ENCODE measurements at places on chromosomes 4 and X.
A peak's percentile ranks its signal among the peaks of the same experiment; 100 is the strongest.

GRCh38 chr4:81405900-81406401, 65.8 kb downstream of the RASGEF1B start:
- peak; percentile 8 for DNase-seq

- no peak for DNase-seq
Observed at GRCh38 chrX:63050225-63050624, 300.9 kb downstream of the SPIN4 start.

DNA sequence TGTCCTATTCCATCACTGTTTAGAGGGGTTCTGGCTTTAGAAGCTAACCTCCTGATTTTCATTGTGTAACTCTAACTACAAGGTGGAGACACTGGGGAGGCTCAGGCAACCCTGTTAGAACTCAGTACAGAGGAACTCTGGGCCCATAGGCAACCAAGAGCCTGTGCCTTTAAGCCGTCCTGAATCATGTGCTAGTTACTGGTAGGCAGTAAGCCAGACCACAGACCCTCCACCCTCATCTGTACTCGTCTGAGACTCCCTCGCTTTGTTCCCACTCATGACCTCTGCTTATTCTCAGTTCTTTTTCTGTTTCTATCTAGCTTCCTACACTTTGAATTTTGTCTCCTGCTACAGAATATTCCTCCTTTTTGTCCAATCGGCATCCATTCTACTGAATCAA, 31.4 kb downstream of the TBC1D1 start:
- DNase-seq: no peak

DNA sequence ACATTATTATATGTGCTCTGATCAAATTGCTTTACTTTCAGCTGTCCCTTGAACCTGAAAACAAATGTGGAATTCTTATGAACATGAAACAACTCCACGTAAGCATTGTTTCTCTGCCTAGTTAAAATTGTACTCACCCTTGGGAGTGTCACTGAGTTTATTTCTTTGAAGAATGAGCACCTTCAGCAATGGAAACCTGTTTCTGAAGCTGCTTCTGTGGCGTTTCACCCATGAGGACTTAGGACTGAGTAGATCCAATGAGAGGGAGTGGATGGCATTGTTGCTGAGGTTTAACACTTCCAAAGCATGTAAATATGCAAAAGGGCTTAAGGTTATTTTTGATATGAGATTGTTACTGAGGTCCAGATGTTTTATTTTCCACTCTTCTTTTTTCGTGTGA, 3.2 kb downstream of the LRRC66 start:
- no peak for DNase-seq

DNA sequence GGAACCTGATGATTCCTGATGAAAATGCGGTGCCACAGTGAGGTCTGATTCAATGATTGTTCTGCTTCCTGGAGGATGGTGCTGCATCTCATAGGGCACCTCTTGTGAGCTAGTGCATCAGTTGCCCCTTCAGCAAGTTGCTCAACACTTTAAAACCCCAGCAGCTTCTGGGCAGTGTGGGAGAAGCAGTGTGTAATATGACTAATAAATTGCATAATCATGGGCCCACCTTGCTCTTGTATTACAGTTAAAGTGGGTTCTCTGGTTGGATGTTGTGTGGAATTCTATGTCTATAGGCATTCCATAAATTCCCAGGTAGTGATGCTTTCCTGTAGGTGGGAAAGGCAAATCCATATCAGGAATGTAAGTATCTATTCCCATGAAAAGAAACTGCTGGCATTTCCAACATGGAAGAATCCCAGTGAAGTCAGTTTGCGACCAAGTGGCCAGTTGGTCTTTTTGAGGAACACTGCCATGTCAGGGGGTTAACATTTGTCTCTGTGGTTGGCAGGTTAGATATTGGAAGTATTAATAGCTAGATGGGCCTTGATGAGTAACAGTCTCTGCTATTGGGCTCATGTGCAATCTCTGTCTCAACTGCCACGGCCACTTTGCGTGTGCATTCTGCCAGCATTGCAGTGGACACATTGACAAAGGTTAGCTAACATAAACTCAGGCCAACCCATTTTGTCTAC, 121.1 kb upstream of the OTUD4 start:
- DNase-seq: no peak

GRCh38 chr4:41359422-41359775, 102.7 kb downstream of the UCHL1 start:
- no peak for DNase-seq

- no peak for DNase-seq
Observed at GRCh38 chr4:14812101-14812500, 190.2 kb upstream of the CPEB2 start.

DNA sequence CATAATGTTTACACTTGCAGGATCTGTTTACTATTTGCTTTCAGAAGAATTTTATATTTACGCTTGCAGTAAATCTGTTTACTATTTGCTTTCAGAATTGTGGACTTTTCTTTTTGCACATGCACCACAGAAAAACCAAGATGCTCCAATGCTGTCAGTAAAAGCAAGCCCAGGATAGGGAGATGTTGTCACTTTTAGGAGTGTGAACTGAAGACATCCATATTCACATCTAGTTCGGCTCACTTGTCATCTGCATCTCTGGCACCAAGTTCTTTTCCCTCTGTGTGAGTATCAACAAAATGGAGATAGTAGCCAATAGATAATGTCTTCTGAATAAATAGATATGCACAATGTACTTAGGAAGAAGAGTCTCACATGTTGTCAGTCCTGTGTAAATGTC, 109.3 kb upstream of the MXRA5 start:
- no peak for DNase-seq

GRCh38 chrX:151694121-151694520, 1.1 kb upstream of the PRRG3 start:
- no peak for DNase-seq

DNA sequence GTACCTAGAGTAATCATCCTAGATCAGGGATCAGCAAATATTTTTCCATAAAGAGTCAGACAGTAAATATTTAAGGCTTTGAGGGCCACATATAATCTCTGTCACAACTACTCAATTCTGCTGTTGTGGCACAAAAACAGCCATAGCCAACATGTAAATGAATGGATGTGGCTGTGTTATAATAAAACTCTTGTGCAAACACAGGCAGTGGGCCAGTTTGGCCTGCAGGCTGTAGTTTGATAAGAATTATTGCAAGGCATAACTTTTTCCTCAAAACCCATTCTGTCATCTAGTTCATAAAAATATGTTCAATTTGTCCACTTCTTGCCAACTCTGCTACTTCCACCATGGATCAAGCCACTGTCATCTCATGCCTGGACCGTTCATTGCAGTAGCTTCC, 39.4 kb upstream of the SHROOM4 start:
- no peak for DNase-seq

- DNase-seq: no peak
Observed at GRCh38 chr4:84878090-84878489, 88.4 kb downstream of the WDFY3 start.

GRCh38 chr4:169033660-169034059, 23.6 kb upstream of the CBR4 start:
- DNase-seq: no peak

- no peak for DNase-seq
Observed at GRCh38 chr4:41498177-41498576, 39.8 kb upstream of the LIMCH1 start.

DNA sequence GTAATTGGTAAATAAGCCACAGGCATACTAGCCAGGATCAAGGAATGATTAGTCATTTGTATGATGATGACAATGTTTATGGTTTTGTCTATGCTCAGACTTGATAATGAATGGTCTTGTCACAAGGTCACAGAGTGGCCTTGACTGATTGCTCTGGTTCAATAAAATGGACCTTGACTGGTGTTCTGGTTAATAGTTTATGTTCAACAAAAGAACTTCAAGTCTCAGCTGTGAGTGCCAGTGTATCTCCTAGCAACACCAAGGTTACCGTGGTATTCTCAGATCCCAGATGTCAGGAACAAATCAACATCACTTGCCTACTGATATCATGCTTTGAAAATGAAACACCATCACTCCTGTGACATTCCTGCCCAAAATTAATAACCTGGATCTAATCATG, 16.3 kb upstream of the LRAT start:
- no peak for DNase-seq

- no peak for DNase-seq
Observed at GRCh38 chr4:7139167-7139982, 53.0 kb upstream of the SORCS2 start.

- no peak for DNase-seq
Observed at GRCh38 chrX:85903692-85904471, 143.5 kb downstream of the CHM start.

- no peak for DNase-seq
Observed at GRCh38 chr4:133385161-133385954, 236.3 kb downstream of the PCDH10 start.

GRCh38 chr4:69485130-69485529, 10.6 kb downstream of the UGT2B4 start:
- no peak for DNase-seq

GRCh38 chrX:139134316-139134715, 396.2 kb upstream of the F9 start:
- DNase-seq: no peak

DNA sequence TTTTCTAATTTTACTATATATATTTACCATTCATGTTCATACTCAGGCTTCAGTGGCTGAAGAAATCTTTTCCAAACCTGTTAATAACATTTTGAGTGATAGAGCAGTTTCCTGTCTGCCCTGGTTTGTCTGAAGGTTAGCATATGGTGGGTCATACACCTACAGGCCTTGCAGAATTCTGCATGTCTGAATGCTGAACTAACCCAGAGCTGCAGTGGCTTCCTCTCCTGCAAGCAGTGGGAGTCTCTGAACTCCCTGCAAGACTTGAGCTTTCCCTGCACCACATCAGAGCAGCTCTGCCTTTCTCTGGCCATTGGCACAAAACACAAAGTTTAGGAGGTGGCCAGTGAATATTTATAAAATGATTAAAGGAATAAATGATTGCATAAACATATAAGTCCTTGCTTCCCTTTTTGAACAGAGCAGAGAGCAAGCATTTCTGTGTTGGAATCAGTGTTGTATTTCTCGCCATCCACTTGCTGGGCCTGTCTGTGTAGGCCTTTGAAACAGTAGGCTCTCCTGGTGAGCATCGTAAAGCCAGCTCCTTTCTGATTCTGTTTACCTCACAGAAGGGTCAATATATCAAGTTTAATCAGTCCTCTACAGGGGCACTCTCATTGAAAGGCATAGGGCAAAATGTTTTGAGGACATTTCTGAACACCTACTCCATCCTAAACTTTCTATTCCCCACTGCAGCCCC, 15.0 kb upstream of the UNC5C start:
- no peak for DNase-seq

DNA sequence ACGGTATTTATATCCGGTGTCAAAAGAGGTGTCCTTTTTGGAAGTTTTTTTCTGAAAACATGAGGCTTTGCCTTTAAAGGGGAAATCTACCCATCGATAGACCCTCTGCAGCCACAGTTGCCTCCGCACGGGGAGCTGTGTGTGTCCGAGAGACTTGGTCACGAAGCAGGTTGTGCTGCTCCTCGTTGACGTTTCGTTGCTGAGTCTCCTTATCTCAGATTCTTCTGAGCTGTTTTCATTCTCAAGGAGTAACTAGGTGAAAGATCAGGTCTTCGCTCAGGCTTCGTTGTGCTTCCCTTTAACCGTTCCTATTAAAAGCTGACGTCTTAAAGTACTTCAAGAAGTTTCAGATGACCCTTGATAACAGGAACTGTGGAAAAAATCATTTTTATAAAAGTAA, 23.8 kb downstream of the TRMT44 start:
- no peak for DNase-seq

DNA sequence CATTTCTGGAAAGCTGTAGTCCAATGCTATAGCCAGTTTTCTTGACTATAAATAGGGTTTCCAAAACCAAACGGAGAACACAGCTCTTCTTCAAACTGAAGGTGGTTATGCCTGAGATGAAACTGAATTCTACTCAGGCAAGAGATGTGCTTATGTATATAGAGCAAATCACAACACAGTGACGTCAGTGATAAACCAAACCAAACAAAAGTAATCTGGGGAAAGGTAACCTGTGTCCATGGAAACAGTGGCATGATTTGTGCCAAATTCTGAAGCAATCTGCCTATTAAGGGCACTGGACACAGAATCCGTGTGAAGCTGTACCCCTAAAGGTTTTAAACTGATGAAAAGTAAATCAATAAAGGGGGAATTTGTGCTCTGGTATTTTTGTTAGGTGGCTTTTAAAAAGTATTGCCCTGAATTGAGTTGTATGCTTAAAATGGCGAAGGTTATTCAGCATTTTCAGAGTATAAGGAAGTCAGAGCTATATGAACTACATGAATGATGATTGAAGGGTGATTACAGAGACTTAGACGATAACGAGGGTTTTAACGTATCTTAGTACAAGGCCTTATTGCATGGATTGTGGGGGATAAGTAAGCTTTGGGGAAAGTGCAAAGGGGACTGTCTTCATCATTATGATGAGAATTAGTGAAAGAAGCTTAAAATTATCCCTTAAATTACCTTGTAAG, 38.6 kb downstream of the NPY5R start:
- DNase-seq: no peak

- no peak for DNase-seq
Observed at GRCh38 chr4:16194214-16194613, 32.1 kb downstream of the TAPT1 start.

GRCh38 chr4:24557026-24558025, 27.0 kb downstream of the DHX15 start:
- DNase-seq: no peak

GRCh38 chr4:39596971-39597370, 41.7 kb downstream of the SMIM14 start:
- no peak for DNase-seq

GRCh38 chr4:15182600-15183220, 180.4 kb downstream of the CPEB2 start:
- DNase-seq: no peak
